Activated naive CD4-positive, alpha-beta T cell treated with anti-CD3 and anti-CD28 coated beads, Interleukin-2, amount 50 U/mL, for 16 hours (primary cell): ENCODE measurements at places on chromosomes 13 and 19.

DNA sequence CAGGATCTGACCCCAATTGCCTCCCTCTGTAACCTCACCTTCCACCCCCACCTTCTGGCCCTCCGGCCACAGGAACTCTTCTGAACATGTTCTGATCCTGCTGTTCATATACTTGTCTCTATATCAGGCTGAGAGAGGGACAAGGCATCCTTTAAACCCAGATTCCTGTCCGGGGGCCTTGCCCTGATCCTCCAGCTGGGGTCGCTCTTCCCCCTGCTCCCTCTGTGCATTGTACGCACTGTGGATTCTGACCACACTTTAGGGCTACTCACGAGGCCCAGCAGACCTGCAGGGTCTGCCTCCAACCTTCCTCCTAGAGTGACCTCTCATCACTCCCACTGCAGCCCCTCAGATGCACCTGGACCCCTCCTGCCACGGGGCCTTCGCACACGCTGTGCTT is 269.3 kb downstream of the UQCRFS1 start:
- no peak for DNase-seq

DNA sequence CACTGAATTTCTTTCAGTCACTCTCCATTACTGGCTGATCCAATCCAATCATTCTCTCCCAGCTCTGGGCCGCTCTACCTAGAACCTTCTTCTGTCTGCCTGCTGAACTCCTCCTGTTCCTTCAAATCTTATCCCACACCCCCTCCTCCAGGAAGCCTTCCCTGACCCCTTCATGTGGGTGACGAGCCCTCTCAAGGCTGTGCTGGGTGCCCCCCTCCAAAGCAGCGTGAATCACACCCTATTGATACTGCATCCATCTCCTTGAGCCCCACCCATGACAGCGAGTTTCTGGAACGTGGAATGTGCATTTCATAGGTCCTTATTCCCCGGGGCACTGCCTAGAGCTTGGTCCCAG is 3.2 kb downstream of the PIH1D1 start:
- no peak for DNase-seq

DNA sequence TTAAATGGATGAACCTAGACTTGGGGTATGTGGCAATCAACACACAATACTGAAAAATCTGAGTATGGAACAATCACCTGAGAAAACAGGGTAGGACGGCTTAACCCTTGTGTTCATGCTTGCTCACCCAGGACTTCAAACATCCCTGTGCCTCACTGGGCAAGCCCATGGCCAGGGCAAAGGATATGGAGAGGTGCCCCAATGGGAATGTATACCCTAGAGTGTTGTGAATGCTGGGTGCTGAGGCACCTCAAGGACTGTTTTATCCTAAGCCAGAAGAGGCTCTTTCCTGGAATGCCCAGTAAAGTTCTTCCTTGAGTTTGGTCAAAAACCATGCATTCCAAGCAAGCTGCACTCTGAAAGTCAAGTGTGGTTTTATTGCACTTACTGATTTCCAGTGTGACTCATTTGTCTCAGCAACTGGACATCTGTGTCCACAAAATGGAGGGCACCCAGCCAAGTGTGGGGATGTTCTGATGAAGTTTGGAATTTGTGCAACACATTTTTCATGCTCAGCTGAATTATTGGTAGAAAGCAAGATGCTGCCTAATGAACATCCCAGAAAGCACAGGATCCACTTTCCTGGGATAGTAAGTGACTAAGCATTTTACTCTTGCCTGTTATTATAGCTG is 531.3 kb downstream of the RFC3 start:
- DNase-seq, result no peak

- DNase-seq, result no peak
These were observed 44.3 kb downstream of the SERP2 start for GRCh38 chr13:44417876-44418275.

DNA sequence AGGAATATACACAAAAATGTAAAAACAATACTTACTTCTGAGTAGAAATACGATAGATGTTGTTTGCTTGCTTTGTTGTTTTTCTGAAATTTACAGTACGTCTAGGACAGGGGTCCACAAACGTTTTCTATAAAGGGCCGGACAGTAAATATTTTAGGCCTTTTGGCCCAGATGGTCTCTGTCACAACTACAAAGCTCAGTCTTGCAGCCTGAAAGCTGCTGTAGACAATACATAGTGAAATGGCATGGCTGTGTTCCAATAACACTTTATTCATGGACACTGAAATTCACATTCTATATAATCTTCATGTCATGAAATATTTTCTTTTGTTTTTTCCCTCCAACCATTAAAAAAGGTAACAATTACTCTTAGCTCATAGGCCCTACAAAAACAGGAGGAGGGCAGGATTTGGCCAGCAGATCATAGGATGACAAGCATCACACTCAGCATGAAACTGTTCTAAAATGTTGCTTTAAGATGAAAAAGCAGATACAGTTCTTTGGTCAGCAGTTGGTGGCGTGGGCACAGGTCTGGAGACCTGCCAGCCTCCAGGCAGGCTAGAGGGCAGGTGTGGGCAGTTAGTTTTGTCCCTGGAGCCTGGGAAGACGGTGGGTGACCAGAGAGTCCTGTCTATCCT is at the start of gene EDDM13:
Gene EDDM13, plus strand, starts transcription at position 588 of the 638 bp plus-strand sequence. CDS start 87 bp downstream, outside the sequence.
- DNase-seq, result no peak

- no peak for DNase-seq
These were observed 10.2 kb downstream of the ANGPTL4 start for GRCh38 chr19:8373867-8374813.

DNA sequence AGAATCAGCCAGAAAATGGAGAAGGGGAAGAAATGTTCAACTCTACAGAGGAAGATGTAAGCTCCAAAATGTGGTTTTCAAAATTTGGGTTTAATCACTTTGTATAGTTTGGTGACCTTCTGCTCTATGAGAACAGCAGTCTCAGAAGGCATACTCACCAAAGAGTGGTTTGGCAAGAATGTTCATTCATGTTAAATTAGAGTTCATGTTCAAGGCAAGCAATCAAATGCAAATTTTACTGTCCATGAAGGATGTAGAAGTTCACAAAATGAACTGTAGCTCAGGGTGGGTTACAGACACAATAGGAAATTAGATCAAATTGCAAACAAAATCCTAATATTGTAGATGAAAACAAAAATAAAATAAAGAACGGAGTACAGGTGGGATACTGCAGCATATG is 606.7 kb upstream of the PCDH20 start:
- no peak for DNase-seq

DNA sequence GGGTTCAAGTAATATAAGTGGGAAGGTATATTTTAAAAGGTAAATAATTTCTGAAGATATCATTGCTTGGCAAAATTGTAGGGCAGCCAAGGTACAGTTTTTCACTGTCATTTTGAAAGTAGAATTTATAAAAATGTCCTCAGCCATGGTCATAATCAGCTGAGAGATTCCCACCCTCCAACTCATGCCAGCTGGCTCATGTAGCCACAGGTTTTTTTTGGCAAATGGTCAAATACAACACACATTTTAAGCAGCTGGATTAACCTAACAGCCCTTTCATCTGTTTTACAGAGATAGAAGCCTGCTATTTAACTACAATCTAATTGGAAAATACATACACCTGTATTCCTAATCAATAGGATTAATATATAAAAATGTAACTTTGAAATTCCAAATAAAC is 619.2 kb upstream of the SGCG start:
- DNase-seq, result no peak

- no peak for DNase-seq
These were observed 16.0 kb downstream of the TMEM272 start for GRCh38 chr13:51828730-51829567.

DNA sequence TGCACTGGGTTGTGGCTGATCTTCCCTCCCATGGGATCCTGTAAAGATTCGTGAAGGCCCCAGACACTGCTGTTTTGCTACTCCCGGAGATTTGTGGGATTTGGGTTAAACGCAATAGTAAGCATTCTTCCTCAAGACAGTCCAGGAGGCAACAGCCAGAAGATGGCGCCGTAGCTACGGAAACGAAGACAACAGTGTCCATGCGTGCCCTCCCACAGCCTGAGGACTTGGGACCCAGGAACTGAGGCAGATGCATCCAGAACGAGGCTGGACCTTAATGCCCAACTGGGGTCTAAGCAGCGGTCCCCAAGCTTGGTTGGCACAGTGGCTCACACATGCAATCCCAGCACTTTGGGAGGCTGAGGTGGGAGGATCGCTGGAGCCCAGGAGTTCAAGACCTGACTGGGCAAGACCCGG is 57.6 kb upstream of the ZNF507 start:
- DNase-seq, result no peak

- no peak for DNase-seq
These were observed 223.8 kb downstream of the MAB21L1 start for GRCh38 chr13:35252536-35253205.

DNA sequence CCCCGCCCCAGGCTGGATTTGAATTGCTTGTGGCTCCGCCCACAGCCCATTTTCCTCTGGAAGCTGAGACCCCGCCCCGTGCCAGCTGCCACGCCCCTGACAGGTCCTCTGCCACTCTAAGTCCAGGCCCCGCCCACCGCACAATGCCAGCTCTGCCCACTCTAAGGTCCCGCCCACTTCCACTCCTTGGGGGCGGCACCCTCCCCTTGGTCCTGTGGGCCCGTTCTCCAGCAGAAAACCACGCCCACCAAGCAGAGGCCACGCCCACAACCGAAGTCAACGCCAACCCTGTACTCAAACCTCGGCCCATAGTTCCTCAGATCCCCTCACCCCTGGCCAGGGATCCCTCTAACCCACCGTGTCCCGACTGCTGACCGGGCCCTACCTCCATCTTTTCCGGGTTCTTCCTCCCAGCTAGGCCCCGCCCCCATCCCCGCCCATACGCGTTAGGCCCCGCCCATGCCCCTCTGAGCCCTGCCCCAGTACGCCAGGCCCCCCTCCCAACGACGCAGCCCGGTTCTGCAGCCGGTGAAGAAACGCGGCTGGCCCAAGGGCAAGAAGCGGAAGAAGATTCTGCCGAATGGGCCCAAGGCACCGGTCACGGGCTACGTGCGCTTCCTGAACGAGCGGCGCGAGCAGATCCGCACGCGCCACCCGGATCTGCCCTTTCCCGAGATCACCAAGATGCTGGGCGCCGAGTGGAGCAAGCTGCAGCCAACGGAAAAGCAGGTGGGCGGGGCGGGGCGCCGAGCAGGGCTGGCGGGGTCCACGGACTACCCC is 1.3 kb downstream of the HMG20B start:
- peak; percentile 83 for DNase-seq

GRCh38 chr13:27966641-27967202 is 2.4 kb downstream of the CDX2 start:
- no peak for DNase-seq

DNA sequence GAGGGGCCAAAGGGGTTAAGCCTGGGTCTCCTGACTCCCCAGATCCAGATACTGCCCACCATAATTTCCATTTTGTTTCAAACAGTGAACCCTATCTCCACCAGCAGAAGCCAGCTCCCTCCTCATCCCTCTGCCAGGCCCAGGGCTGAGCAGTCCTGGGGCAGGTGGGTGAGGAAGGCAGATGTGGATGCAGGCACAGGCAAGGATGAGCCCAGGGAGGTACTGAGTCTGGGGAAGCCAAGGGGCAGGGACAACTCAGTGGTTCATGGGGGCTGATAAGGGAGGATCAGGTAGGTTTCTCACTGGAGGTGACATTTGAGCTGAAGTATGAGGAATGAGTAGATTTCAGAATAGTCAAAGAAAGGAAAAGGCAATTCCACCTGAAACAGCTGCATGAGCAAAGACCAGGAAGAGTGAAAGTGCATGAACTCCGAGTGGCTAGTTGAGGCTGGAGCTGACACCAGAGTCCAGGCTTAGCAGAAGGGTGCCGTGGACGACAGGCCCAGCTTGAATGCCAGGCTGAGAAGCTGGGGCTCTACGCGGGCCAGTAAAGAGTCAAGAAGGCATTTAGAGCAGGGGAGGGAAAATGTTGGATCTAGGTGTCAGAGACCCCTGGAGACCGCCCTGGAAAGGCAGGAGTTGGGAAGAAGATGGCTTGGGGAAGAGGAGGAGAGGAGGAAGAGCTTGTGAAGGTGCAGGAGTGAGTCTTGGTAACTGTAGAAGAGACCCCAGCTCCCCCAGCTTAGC is 10.3 kb downstream of the CIC start:
- no peak for DNase-seq

DNA sequence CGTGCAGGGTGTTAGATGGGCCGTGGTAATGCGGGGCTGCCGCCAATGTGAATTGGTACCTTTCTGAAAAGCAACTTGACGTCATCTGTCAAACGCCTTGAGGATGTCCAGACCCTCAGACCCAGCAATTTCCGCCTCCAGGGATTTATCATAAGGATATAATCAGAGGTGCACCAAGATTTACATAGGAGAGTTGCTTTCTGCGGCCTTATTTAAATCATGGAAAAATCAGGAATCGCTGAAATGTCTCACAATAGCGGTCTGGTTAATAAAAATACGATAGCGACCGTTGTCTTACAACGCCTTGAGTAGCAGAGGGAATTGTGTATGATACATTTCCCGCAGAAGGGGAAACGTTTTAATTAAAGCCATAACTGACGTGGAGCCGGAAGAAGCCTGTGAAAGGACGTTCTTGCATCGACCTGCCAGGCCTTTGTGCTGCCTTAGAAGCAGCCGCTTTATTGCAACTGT is 32.3 kb upstream of the NDUFS7 start:
- no peak for DNase-seq

DNA sequence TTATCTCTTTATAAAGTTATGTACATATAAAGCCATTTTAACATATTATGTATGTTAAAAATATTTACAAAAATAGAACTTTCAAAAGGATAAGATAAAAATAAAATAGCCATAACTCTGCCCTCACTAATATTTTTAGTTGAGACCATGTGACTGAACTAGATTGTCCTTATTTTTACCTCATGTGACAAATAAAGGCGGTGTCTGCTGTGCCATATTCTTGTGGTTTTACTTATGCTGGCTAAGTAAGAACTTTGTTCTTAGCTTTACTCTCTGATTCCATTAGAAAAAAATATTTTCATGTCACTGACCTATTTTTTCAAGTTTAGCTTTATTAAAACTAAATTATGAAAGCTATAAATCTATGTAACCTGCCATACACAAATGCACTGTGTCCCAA is 135.6 kb upstream of the TSC22D1 start:
- DNase-seq, result no peak

GRCh38 chr19:39052243-39052746 is 19.9 kb upstream of the FBXO27 start:
- peak; percentile 67 for DNase-seq

DNA sequence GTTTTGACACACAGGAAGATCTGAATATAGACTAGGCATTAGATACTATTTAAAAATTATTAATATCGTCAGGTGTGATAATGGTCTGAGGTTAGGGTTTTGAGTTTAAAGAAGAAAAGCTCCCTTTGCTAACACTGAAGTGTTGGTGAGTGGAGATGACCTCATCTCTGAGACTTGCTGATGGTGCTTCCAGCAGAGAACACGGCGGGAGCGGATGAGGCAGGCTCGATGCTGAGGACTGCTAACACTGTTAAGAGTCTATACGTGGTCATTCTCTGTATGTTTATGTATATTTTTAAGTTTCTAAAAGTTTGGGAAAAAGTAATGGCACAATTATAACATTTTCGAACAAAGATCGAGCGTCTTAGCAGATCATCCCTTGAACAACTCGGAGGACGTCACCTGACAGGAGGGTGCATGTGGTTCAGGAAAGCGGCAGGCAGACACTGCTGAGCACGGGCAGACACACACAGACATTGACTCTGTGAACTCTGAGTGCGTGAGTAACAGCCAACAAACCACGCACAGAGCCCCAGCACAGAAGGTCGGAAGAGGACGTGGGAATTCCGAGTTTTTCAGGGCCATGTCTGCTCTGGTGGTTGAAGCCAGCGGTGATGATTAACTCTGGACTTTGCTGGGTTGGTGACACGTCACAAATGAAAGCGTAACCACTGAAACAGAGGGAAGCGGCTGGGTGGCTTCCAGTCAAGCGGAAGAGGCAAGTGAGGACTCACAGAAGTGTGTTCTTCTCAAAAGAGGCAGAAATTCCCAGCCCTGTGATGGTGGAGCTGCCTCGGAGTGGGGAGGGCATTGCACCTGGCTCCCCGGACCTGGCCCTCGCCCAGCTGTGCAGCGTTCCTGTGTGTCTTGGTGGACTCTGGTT is 91.9 kb upstream of the TEX29 start:
- DNase-seq, result no peak
